ENCODE measurements at places on chromosomes 2 and 18.

GRCh38 chr2:10659898-10660568 is 29.7 kb downstream of the NOL10 start:
- peak; percentile 30 for DNase-seq

GRCh38 chr2:52269696-52270485 is 1238.0 kb upstream of the NRXN1 start:
- no peak for DNase-seq

GRCh38 chr18:23994361-23994902 is 20.1 kb upstream of the TTC39C start:
- peak; percentile 53 for DNase-seq

GRCh38 chr18:44826418-44827259 is 146.0 kb downstream of the SETBP1 start:
- no peak for DNase-seq

- DNase-seq = no peak
These were observed 56.5 kb upstream of the ACSL3 start for GRCh38 chr2:222804351-222804750.

GRCh38 chr2:153871231-153872221 is at the start of gene GALNT13:
GALNT13 (plus strand) TSS chr2:153871922.
- DNase-seq = no peak

- DNase-seq = peak; percentile 0
These were observed 8.7 kb downstream of the SMAD7 start for GRCh38 chr18:48942086-48942485.

Measured in CD4-positive, alpha-beta T cell treated with Interleukin-17A for 1 hour (primary cell).